Uterus (tissue), 4 donors: ENCODE measurements at places on chromosomes 16 and 17.

- no peak for DNase-seq
These were observed 9.9 kb downstream of the COL1A1 start for GRCh38 chr17:50191359-50192143.

DNA sequence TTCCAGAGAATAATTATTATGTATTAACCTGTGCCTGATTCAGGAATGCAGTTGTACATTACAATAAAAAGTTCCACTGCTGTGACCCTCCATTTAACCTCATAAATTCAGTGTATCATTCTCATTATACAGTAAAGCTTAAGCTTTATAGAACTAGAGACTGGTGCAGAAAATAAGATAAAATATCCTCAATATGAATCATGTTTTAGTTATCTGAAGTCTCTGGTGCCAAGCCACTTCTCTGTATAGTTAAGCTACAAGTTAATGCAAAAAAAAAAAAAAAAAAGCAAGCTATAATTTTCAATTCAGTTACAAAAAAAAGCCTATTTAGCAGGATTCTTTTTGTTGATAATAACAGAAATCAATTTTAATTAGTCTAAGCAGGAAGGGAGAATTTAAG, 22.4 kb upstream of the SMIM36 start:
- DNase-seq = no peak

DNA sequence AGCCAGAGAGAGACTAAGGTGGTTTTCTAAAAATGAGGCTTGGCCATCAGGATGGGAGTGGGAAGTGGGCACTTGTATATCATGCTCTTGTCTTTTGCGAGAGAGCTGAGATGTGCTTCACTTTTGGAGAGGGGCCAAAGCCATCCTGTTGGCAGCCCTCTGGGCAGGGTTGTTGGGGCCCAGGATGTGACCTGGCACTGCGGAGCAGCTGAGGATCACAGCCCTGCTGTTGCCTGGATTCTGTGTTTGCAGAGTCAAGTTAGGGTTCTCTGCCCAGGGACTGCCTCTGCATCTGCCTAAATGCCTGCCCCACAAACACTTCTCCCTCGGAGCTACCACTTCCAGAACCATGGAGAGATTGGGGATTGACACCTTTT, 71.2 kb downstream of the PLD6 start:
- no peak for DNase-seq

DNA sequence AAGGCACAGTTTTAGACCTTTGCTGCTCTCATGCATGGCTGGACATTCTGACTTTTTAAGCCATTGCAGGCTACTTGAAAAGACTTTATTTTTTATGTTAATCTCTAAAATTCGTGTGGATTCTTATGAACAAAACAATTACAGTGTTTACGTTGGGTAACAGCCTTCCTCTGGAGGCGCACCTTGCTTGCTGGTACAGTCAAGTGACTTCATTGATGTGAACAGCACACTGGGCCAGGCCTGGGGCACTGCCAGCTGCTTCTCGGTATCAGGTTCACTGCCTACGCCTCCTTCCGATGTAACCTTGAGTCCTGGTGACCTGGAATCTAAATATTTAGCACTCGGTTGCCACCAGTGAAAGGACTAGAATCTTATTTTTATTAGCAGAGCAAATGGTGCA, 27.8 kb downstream of the MARCHF10 start:
- DNase-seq = no peak
